COR-L47 (cell line): ENCODE measurements at places on chromosomes 12 and 14.
A peak's percentile ranks its signal among the peaks of the same experiment; 100 is the strongest.

GRCh38 chr12:95248095-95248494 lies 30.5 kb downstream of the VEZT start:
- DNase-seq = no peak

- DNase-seq = no peak
Observed at GRCh38 chr12:52216807-52217206, 16.2 kb upstream of the KRT7 start.

DNA sequence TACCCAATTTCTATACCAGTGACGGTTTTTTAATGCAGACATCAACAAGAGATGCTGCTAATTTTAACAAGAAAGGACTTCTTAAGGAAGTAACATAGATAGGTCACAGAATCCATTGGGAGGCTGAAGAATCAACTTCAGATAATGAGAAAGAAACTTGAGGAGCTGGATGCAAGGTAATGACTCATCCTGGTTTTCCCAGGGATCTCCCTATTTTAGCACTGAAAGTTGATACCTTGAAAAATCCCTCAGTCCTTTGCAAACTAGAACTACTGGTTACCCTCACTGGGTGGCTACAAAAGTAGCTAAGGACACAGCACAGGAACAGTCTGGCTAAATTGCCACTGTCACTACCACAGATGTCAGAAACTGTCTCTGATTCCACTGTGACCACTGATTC lies 561.9 kb downstream of the FLRT2 start:
- no peak for DNase-seq

- peak; percentile 54 for DNase-seq
Observed at GRCh38 chr12:90854136-90854689, 100.8 kb downstream of the CCER1 start.

DNA sequence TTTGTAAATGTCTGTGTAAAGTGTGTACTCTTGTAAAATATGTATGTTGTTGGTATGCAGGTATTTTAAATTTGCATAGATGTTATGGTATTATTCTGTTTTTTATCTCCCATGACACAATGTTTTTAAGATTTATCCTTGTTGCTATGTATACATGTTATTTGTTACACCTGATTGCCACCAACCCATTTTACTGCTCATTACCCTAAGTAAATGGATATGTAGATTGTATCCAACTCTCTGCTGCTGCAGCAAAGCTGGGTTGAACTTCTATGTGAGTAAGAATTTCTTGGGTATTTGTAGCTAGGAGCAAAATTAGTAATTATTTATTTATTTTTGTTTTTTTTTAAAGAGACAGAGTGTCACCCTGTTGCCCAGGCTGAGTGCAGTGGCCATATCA lies 6.2 kb downstream of the APAF1 start:
- no peak for DNase-seq

DNA sequence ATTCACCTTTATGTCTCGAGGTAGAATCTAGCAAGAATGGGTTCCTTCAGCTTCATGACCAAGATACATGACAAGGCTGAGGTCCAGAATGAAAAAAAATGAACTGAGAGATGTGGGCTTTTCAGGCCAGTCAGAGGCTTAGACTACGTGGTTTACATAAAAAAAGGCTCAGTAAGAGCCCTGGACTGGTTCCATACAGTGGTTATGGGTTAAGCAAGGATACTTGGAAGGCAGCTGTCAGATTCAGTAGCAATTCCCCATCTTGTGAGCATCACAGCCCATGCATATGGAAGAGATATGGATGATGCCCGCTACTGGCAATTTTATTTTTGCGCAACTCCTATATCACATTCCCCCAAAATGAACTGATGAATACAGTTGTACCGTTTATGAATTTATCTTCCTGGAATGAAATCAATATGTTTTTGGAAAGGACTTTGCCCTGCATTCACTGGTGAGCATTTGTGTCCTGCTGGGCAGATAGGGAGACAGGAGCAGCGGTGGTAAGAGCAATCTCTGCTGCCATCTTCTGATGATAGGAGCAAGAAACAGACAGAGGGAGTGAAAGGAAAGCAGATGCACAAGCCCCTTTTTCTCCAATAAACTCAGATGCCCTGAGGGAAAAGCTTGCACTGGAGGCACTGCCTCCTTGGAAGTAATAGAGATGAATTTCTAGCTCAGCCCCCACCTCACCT lies 280.4 kb downstream of the GALC start:
- DNase-seq = peak; percentile 29

- no peak for DNase-seq
Observed at GRCh38 chr14:104512771-104513640, 66.6 kb upstream of the C14orf180 start.
